ENCODE measurements at places on chromosomes 16 and 17. TPM values are rescaled to one million over a fixed set of nuclear protein-coding genes. Genes with fewer than 3 reads are reported as not detected.

ARL5C gene
- not detected for total RNA-seq

KCTD13 gene
- 30.3 TPM for total RNA-seq

ZP2 gene
- total RNA-seq, result not detected

KLHL10 gene
- 0.19 TPM for total RNA-seq

OTOA gene
- total RNA-seq, result not detected

HAS3 gene
- total RNA-seq, result 0.33 TPM

SLC6A2 gene
- not detected for total RNA-seq

TMEM114 gene
- not detected for total RNA-seq

IRX5 gene
- total RNA-seq, result not detected

CALB2 gene
- not detected for total RNA-seq

ARL16 gene
- 19.2 TPM for total RNA-seq

UBALD1 gene
- 21.3 TPM for total RNA-seq

CLEC19A gene
- not detected for total RNA-seq

GINS3 gene
- 29.3 TPM for total RNA-seq

LGALS3BP gene
- total RNA-seq, result 89.7 TPM

MEFV gene
- 0.08 TPM for total RNA-seq

KRT27 gene
- total RNA-seq, result not detected

YWHAE gene
- 555 TPM for total RNA-seq

NPIPA3 gene
- not detected for total RNA-seq

NEUROD2 gene
- not detected for total RNA-seq

CCDC144A gene
- 2.1 TPM for total RNA-seq

TERB1 gene
- total RNA-seq, result not detected

GPR142 gene
- total RNA-seq, result not detected

CA5A gene
- total RNA-seq, result not detected

CANT1 gene
- 39.3 TPM for total RNA-seq

PRPF8 gene
- total RNA-seq, result 428 TPM

MYH8 gene
- not detected for total RNA-seq

GLYR1 gene
- 89.4 TPM for total RNA-seq

PERCC1 gene
- 0.40 TPM for total RNA-seq

ZNF19 gene
- 3.6 TPM for total RNA-seq

SEPTIN1 gene
- 163 TPM for total RNA-seq

PDE6G gene
- total RNA-seq, result 8.6 TPM

CEMP1 gene
- not detected for total RNA-seq

ACSM2A gene
- total RNA-seq, result not detected

NPIPA8 gene
- 8.6 TPM for total RNA-seq

CBX2 gene
- 5.4 TPM for total RNA-seq

OR1A1 gene
- not detected for total RNA-seq

TBC1D3 gene
- not detected for total RNA-seq

PRPSAP1 gene
- total RNA-seq, result 31.3 TPM

TPSB2 gene
- total RNA-seq, result not detected

TEKT1 gene
- total RNA-seq, result not detected

MARVELD3 gene
- not detected for total RNA-seq

ZNF469 gene
- total RNA-seq, result 1.3 TPM

SARM1 gene
- total RNA-seq, result 25.7 TPM

TPSG1 gene
- total RNA-seq, result not detected

EVPL gene
- 2.5 TPM for total RNA-seq

RASL10B gene
- total RNA-seq, result 2.5 TPM

PRR11 gene
- 67.3 TPM for total RNA-seq

CCL7 gene
- not detected for total RNA-seq

MEIOC gene
- total RNA-seq, result 0.19 TPM

CORO1A gene
- 977 TPM for total RNA-seq

MYO15A gene
- total RNA-seq, result 0.68 TPM

PNMT gene
- total RNA-seq, result not detected

Data from activated naive CD8-positive, alpha-beta T cell treated with anti-CD3 and anti-CD28 coated beads for 36 hours (primary cell).